T-helper 1 cell treated with Interleukin-12 subunit alpha and Interleukin-12 subunit beta and Interleukin-4 antibody, amounts not matched to agents 30 ng/mL and 1 ng/mL, for 36 hours (primary cell): ENCODE measurements at places on chromosomes 2 and 18. TPM values are rescaled to one million over a fixed set of nuclear protein-coding genes. Genes with fewer than 3 reads are reported as not detected.

The POMC gene
- 3.4 and 4.6 TPM in 2 replicates for total RNA-seq

The CNGA3 gene
- total RNA-seq: not detected in 2 replicates

The CTNNA2 gene
- not detected in 2 replicates for total RNA-seq

The ABCG5 gene
- not detected in 2 replicates for total RNA-seq

The TNFRSF11A gene
- 25.6 and 25.8 TPM in 2 replicates for total RNA-seq

The SERPINB4 gene
- not detected in 2 replicates for total RNA-seq

The APCDD1 gene
- total RNA-seq: not detected in 2 replicates

The TRIM43 gene
- total RNA-seq: not detected in 2 replicates

The SCYGR4 gene
- total RNA-seq: not detected in 2 replicates

The FOXD4L1 gene
- 0.10 and 0.24 TPM in 2 replicates for total RNA-seq

The IL36B gene
- not detected in 2 replicates for total RNA-seq

The AFTPH gene
- total RNA-seq: 39.0 and 41.5 TPM in 2 replicates

The IL1RN gene
- 2.4 and 3.0 TPM in 2 replicates for total RNA-seq

The CMPK2 gene
- 52.8 and 57.7 TPM in 2 replicates for total RNA-seq

The CDH19 gene
- not detected in 2 replicates for total RNA-seq

The PRKAG3 gene
- total RNA-seq: not detected in 2 replicates

The NTSR2 gene
- not detected in 2 replicates for total RNA-seq

The SMYD5 gene
- 24.0 and 28.3 TPM in 2 replicates for total RNA-seq

The HOXD12 gene
- not detected in 2 replicates for total RNA-seq

The RGPD3 gene
- 0.32 and 0.37 TPM in 2 replicates for total RNA-seq

The GPR148 gene
- not detected in 2 replicates for total RNA-seq

The NETO1 gene
- total RNA-seq: not detected in 2 replicates

The ACMSD gene
- not detected in 2 replicates for total RNA-seq

The LOXHD1 gene
- total RNA-seq: 0.05 TPM in 1 of 2 replicates, not detected in the other

The TGFA gene
- 0.05 TPM in 1 of 2 replicates, not detected in the other for total RNA-seq

The FEV gene
- total RNA-seq: not detected in 2 replicates

The TDRD15 gene
- not detected in 2 replicates for total RNA-seq

The COLEC12 gene
- not detected in 2 replicates for total RNA-seq

The GALR1 gene
- not detected in 2 replicates for total RNA-seq

The TRAPPC8 gene
- 40.6 and 48.4 TPM in 2 replicates for total RNA-seq

The RAB6C gene
- not detected in 2 replicates for total RNA-seq

The SCG2 gene
- not detected in 2 replicates for total RNA-seq

The CEP192 gene
- 46.8 and 47.4 TPM in 2 replicates for total RNA-seq

The UGT1A3 gene
- not detected in 2 replicates for total RNA-seq

The PPP1R1C gene
- total RNA-seq: not detected in 2 replicates
